H54 (cell line): ENCODE measurements at places on chromosomes 2 and 18.

GRCh38 chr2:177683661-177684069, 291.1 kb downstream of the AGPS start:
- DNase-seq: no peak

DNA sequence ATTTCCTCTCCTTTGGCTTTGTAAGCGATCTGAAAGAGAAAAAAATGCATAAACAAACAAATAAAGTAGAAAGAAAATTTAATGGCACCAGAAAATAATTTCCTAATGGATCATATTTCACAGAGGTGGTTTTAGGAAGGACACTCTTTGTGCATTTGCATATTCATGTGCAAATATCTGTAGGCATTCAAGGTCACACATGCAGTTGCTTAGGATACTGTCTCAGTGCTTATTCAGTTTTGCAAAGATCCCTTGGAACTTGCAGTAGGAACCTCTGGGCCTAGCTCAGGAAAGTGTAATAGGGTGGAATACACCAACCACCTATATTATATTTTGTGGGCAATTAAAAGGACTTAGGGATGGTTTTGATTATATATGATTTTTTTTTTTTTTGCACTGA, 54.3 kb downstream of the NEB start:
- DNase-seq: no peak

- peak; percentile 75 for DNase-seq
These were observed 4.6 kb downstream of the LOXL3 start for GRCh38 chr2:74548900-74549826.

GRCh38 chr2:16628314-16628713, 37.3 kb downstream of the CYRIA start:
- DNase-seq: no peak

DNA sequence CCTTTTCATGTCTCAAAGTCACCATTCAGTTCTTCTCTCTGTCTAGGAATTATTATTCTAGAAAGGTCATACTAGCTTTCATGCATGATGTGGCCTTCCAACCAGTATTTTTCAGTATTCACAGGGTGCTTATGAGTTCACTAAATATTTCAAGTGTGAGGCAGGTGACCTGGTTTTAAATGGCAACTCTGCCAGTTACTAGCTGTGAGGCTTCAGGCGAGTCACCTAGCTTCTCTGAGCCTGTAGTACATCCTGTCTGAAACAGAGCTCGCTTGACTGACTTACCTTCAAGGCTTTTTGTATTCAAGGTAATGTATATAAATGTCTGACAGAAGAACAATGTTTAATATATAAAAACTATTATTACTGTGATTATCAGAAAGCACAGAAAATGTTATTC, 19.4 kb upstream of the ACVR1 start:
- DNase-seq: no peak

DNA sequence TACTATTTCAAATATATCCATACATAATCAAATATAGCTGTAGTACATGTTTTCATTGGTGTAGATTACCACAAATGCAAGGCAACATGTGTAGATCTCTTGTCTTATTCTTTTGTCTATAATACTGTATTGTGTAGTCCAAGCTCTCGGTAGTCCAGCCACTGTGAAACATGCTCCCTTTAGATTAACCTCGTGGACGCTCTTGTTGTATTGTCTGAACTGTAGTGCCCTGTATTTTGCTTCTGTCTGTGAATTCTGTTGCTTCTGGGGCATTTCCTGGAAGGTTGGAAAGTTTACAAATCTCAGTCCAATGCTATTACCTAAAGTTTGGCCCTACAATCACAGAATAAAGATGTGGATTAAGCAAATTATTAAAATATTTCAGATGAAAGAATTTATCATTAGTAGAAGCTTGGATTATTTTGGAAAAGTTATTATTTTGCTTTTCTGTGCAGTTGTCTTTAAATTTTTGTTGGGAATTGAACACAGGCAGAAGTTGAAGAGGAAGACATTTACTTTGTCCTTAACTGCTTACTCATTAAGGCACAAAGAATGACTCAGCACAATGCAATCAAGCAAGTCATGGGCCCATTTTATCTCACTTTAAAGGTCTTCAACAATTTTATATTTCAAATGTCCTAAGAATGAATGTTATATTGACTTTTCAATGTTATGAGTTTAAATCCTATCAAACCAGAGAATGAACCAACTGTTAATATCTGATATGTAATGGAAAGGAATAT, 103.4 kb upstream of the CAVIN2 start:
- no peak for DNase-seq

DNA sequence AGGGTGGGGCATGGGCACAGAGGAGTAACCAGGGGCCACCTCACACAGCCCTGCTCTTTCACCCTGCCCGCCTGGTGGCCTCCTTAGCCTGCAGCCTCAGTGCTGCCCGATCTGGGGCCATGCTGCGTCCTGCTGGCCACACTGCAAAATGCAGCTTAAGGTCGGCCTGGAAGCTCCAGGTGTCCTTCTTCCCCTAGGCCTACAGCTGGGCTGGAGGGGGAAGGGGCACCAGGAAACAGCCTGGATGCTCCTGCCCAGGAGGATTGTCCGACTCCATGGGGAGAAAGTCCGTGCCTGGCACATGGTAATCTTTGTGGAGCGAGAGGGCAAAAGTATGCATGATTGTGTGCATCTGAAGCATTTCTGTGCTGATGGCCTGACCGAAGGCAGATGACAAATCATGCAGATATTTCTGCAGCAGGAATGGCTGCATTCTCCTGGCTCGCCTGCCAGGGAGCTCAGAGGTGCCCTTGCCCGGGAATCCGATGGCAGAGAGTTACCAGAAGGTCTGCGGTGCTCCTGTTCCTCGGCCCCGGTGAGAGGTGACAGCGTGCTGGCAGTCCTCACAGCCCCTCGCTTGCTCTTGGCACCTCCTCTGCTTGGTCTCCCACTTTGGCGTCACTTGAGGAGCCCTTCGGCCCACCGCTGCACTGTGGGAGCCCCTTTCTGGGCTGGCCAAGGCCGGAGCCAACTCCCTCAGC, 12.8 kb upstream of the ALPP start:
- peak; percentile 77 for DNase-seq

- no peak for DNase-seq
These were observed 194.3 kb upstream of the TWIST2 start for GRCh38 chr2:238653431-238654109.

- no peak for DNase-seq
These were observed 88.2 kb upstream of the VWC2L start for GRCh38 chr2:214322662-214323061.

DNA sequence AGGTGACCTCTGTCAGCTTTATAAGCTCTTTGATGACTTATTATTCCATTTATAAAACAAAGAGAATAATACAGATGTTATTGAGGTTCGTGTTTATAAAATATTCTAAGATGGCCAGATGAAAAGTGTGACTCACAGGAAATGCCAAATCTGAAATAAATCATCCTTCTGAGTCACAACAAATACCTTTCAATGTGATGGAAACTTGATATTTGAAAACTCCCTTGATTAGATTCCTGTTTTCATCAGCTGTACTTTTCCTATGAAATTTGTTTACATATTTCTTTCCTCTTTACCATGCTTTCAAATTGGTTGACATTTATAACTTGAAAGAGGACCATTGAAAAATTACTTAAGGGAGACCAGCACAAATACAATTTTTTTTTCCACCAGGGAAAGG, 30.6 kb upstream of the PPP1R1C start:
- no peak for DNase-seq

DNA sequence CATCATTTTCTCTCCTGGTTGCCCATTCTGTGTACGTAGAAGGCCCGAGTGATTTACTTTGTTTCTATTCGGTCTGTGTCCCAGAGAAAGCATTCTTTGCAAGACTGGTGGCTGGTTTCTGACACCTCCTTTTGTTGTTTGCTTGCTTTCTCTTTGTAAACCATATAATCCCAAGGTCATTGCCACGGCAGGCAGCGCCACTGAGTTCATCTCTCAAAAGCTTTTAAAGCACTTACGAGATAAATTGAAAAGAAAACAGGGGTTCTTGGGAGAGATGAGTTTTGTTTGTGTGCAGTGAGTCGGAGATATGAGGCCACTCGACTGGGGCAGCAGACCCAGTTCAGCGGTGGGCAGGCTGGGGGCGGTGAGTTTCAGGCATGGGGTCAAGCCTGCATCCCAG, 137.6 kb downstream of the NCK2 start:
- no peak for DNase-seq

GRCh38 chr2:109481196-109481555, 132.6 kb downstream of the SEPTIN10 start:
- DNase-seq: no peak

GRCh38 chr2:31388736-31389135, 25.8 kb downstream of the XDH start:
- DNase-seq: no peak

DNA sequence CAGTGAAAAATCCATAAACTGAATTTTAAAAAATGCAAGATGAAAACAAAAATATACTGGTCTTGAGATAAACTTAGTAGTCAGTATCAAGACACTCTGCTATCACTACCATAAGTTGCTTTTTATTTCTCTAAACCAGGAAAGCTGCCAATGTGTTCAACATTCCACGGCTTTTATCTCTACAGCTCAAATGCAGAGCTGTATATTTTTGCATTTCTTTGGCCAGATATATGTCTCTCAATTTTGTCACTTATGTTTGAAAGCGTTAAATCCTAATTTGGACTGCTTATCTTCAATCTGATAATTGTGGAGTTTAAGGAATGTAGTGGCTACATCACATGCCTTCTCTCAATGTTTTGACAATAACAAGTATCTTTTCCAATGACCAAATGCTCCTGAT, 609.5 kb downstream of the EPHA4 start:
- no peak for DNase-seq

- DNase-seq: no peak
These were observed 54.6 kb downstream of the AAK1 start for GRCh38 chr2:69588945-69589344.
